CD4-positive, alpha-beta T cell treated with Interleukin-15 for 4 hours (primary cell): ENCODE measurements at places on chromosomes 11 and 22.
A peak's percentile ranks its signal among the peaks of the same experiment; 100 is the strongest.

DNA sequence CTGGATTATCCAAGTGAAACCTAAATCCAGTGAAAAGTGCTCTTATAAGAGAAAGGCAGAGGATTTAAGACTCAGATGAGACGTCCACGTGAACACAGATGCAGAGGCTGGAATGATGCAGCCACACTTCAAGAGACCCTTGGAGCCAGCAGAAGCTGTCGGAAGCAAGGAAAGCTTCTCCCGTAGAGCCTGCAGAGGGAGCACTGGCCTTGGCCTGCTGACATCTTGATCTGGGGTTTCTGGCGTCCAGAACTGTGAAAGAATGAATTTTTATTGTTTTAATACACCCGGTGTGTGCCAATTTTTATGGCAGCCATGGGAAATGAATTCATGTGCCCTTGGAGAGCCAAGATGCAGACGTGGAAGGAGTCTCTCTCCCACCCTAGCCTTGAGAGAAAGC lies 407.0 kb upstream of the B3GAT1 start:
- no peak for DNase-seq

GRCh38 chr22:27754888-27755480 lies 46.6 kb downstream of the MN1 start:
- DNase-seq, result no peak

- peak; percentile 39 for DNase-seq
Measured at GRCh38 chr11:78325274-78325781, 92.3 kb downstream of the GAB2 start.

GRCh38 chr22:27164781-27165503 lies 507.6 kb downstream of the MIAT start:
- no peak for DNase-seq

- no peak for DNase-seq
Measured at GRCh38 chr11:117554601-117555333, 227.1 kb downstream of the CEP164 start.

GRCh38 chr11:9172389-9172788 lies 81.0 kb upstream of the SCUBE2 start:
- no peak for DNase-seq

- peak; percentile 11 for DNase-seq
Measured at GRCh38 chr11:12110714-12111548, 541 bp downstream of the MICAL2 start.

DNA sequence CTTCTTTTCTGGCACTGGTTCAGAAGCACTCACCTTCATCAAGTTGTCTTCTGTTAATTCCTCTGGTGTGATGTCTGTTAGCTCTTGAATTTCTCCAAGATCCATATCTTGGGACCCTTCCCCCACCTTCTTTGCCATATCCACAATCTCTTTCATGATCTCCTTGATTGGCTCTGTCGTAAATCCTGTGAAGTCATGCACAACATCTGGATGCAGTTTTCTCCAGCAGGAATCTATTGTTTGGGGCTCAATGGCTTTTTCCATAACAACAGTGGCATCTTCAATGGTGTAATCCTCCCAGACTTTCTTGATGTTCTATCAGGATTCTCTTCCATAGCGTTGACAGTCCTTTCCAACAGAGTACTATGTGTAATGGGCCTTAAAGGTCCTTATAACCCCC lies 96.9 kb downstream of the CSTPP1 start:
- no peak for DNase-seq

- no peak for DNase-seq
Measured at GRCh38 chr11:64458997-64459396, 100.0 kb downstream of the RPS6KA4 start.

- no peak for DNase-seq
Measured at GRCh38 chr22:32352681-32353080, 5.0 kb upstream of the RFPL3 start.

GRCh38 chr22:17773606-17774205 lies 563 bp downstream of the BID start:
- peak; percentile 57 for DNase-seq

DNA sequence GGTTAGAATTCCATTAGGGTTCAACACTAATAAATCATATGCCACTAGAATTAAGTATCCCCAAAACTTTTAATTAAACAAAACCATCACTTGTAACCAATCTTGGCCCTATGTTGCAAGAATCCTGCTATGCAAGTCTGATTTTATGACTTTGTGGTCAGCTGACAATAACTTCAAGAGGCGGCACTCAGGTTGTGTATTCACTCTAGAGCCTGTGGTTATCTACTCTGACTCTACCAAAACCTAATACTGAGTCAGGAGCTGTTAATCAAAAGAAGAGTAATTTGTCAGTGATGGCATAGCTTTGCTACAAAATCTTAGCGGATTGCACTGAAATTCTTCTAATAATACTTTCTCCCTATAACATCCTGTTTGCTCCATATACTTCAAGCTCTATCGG lies 253.7 kb downstream of the AASDHPPT start:
- DNase-seq, result no peak

DNA sequence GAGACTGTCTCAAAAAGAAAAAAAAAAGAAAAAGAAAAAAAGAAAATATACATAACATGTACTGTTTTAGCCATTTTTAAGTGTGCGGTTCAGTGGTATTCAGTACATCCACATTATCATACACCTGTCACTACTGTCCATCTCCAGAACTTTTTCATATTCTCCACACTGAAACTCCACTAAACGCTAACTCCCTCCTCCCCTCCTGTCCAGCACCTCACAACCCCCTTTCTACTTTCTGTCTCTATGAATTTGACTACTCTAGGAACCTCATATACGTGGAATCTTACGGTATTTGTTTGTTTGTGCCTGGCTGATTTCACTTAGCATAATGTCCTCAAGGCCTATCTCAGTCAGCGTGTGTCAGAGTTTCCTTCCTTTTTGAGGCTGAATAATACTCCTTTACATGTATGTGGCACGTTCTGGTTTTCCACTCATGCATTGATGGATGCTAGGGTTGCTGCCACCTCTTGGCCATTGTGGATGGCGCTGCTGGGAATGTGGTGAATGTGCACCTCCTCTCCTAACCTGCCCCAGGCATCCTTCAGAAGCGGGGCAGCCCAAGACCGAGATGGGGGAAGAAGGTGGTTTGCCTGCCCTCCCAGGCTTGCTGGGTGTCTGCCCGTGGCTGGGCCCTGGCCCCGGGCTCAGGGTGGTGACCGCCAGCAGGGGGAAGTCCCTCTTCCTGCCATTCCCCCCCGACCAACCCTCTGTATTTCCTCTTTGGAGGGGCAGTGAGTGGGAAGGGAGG lies 60.5 kb downstream of the BCR start:
- DNase-seq, result peak; percentile 37

DNA sequence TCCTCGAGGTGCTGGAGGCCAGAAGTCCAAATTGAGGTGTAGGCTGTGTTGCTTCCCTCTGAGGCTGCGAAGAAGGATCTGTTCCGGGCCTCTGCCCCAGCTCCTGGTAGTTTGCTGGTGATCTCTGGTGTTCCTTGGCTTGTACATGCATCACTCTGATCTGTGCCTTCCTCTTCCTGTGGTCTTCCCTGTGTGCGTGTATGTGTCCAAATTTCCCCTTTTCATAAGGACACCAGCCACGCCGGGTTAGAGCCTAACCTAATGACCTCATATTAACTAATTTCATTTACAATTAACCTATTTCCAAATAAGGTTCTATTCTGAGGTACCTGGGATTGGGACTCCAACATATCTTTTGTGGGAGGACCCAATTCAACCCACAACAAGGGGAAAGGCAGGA lies 21.5 kb downstream of the RIBC2 start:
- no peak for DNase-seq

GRCh38 chr22:36874309-36874696 lies 13.5 kb downstream of the NCF4 start:
- DNase-seq, result no peak

DNA sequence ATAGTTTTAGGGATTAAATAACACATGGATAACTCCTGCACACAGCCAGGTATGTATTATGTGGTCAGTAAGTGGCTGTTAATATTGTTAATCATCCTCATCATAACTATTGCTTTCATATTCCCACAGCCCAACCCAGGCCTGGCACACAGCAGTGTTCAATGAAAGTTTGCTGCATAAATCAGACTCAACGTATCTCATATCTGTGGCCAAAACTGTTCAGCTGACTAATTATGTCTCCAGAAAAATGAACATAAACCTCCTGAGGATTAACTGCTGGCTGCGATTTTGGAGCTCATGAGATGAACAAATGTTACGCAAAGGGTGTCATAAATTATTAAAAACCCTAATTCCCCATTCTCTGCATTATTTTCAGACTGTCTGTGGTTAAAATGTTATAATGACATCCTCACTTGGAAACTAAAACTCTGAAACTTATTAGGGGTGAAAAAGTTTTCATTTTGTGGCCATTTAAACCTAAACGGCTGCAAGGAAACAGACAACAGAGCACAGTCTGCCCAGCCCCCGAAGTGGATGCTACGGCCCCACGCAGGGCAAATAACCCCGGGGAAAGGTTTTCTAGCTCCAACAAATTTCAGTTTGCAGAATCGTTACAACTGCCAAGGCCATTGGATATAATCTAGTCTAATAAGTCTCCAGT lies 17.3 kb downstream of the ABCC8 start:
- DNase-seq, result no peak

GRCh38 chr22:38456841-38457699 lies 2.1 kb upstream of the KCNJ4 start:
- no peak for DNase-seq

- no peak for DNase-seq
Measured at GRCh38 chr22:17110791-17111550, 10.2 kb downstream of the TMEM121B start.

DNA sequence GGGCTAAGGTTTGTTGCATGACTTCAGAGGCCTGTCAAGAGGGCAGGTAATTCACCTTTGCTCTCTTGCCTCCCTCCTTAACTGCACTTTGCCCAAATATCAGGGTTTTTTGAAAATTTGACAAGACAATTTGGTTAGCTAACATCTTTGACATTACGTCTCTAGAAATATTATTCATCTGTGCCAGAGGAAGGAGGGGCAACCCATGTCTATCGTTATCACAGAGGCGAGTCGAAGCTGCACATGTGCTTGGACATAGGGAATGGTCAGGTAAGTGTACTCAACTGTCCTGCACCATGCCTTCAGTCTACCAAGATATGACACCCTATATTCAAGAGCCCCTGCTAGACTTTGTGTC lies 3.7 kb downstream of the AKIP1 start:
- no peak for DNase-seq

DNA sequence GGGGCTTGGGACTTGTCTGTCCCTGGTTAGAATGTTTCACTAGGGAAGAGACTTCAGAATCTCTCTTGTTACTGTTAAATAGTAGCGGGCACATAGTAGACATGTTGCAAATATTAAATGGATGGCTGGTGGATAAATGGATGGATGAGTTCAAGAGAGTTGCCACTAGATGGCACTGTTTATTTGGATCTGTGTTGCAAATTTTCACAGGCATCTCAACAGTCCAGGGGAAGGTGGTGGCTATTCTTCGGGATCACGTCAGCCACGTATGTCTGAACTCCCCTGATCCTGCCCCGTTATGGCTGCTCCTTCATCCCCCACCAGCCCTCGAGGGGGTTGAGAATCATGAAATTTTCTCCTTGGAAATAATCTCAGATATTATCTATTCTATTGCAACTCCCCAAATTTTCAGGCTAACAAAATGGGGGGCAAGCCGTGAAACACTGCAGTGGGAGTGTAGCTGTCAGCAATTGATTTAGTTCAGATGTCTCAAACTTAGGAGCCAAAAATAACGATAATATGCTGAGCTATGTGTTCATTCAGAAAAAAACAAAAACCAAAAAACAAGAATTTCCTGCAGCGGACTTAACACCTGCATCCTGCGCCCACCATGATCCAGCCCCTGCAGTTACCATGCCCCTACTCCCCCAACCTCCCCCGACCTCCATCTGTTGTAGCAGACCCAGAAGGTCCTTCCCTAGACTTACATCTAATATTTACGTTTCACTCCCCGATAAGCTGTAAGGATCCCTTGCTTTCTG lies 29.1 kb upstream of the BIRC3 start:
- peak; percentile 78 for DNase-seq

GRCh38 chr22:18110954-18111758 lies 547 bp downstream of the TUBA8 start:
- DNase-seq, result no peak

DNA sequence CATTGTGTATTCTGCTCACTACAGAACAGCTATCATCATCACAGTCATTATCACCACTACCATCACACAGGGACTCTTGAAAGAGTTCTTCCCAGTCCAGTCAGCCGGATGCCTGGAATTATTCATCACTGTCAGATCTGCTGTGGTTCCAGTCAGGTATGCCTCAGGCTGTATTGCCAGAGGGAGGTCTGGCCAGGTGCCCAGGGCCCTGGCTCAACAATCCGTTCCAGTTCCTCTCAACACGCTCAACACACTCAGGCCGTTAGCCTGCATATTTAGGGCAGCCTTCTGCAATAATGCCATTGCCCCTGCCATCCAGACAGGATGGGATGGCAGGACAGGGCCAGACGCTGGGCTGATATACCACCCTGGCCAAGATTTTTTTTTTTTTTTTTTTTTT lies 28.6 kb upstream of the RASL10A start:
- DNase-seq, result no peak

DNA sequence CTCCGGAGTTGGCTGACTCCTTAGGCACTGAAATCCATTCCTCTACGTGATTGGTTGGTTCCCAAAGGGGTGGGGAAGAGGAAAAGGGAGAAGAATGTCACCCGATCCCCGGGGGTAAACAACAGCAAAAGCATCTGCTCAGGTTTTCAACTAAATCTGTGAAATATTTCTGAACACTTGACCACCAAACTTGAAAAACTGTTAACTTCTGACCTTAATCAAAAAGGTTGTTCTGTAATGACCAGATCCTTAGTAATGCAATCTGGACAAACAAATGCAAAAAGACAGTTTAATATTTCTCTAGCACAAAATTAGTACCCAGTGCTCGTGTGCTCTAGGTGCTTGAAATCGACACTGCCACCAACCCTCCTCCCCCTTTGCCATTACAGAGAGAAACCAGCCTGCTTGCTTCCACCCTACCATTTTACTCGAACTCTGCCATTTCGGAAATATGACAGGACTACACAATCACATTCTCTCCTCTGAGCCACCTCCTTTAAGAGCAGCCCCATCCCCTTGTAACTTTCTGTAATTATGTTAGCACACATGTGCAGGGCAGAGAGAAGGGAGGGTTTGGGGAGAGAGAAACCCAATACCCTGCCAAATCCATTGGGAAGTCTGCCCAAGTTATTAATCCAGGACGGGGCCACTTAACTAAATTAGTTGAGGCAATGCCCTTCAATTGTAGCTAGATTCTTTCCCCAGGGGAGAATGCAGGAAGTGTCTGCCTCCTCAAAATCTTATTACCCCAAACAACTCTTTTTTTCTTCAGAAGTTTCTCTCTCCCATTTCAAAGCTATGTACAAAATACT lies 113.8 kb downstream of the RBFOX2 start:
- peak; percentile 2 for DNase-seq

GRCh38 chr11:69634069-69634468 lies 6.9 kb upstream of the CCND1 start:
- no peak for DNase-seq

- DNase-seq, result no peak
Measured at GRCh38 chr22:19767427-19768341, 7.1 kb downstream of the TBX1 start.

- no peak for DNase-seq
Measured at GRCh38 chr11:958101-958500, 32.4 kb downstream of the AP2A2 start.

DNA sequence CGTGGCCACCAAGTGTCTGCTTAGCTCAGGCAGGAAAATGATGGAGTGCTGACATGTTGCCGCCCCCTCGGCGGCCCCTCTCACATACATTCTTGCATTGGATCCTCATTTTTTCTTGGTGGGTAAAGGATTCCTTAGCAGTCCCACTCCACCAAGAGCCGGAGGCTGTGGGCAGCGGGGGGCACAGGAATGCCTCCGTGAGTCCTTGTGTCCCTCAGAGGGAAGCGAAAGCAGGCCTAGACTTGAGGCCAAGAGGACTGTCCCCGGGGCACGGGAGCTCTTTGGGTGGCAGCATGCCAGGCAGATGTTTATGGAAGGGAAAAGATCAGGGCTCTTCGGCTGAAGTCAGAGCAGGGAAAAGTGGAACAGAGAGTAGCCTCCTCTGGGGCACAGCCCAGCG lies 21.6 kb downstream of the LRFN4 start:
- no peak for DNase-seq
